ENCODE measurements at places on chromosomes 16 and 17.

GRCh38 chr17:17515934-17516930 lies 20.0 kb upstream of the RASD1 start:
- no peak for DNase-seq

DNA sequence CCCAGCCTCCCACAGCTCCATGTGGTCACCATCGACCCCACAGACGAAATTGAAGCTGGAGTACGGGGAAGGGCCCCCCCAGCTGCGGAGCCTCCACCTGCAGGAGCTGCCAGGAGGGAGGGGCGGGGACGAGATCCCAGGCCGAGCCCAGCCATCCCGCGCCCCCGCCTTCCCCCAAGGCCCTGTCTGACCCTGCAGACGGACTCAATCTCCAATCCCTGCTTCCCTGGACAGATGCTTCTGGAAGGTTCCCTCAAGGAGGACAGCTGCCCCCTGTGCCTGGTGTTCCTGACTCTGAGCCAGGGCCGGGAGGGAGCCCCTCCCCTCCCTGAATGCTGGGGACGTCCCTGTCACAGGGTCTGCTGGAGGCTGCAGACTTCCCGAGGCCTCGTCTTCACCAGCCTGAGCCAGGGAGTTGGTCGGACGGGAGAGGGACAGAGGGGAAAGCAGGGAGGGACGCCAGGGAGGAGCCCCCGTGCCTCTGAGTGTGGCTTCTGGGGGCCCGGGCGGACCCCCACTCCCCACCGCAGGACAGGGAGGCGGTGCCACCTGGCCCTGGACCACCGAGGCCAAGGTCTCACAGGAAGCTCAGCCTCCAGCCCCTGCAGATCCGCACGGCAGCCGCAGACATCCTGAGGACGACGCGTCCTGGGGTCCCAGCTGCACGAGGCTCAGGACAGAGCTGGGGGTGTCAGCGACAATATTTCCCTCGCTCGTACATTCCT lies 21.3 kb upstream of the C1QTNF8 start:
- no peak for DNase-seq

DNA sequence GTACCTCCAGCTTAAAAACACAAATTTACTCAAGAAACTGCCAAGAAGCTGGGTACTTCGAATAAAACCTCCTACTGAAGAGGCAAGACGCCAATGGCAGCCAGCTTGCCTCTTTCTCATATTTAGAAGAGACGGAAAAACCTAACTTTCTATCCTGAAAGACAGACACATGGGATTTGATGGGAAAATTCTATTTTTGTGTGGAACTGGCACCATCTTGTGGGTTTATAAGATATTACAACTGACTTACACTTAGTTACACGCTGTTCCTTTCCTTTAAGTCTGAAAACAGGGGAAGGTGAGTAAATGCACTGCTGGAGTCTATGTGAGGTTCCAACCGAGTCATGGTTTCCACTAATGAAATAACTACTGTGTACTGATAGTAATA lies 10.3 kb downstream of the ZNF18 start:
- DNase-seq = peak; percentile 27

GRCh38 chr17:2213291-2213960 lies 90.2 kb downstream of the SMG6 start:
- no peak for DNase-seq

- DNase-seq = no peak
These were observed at the start of gene KRTAP4-1 for GRCh38 chr17:41184480-41184961. TSS of gene KRTAP4-1 (minus strand) at chr17:41184911. CDS start at chr17:41184854, 57 bp downstream.

GRCh38 chr16:88783391-88784073 lies 1.5 kb downstream of the PIEZO1 start:
- DNase-seq = no peak

- DNase-seq = no peak
These were observed 7.1 kb upstream of the RHBDL3 start for GRCh38 chr17:32258383-32259140.

Measured in NCI-H1105 (cell line).